ENCODE measurements at places on chromosomes 3 and 15.

- DNase-seq = no peak
Measured at GRCh38 chr15:78916088-78916487, 28.8 kb downstream of the CTSH start.

DNA sequence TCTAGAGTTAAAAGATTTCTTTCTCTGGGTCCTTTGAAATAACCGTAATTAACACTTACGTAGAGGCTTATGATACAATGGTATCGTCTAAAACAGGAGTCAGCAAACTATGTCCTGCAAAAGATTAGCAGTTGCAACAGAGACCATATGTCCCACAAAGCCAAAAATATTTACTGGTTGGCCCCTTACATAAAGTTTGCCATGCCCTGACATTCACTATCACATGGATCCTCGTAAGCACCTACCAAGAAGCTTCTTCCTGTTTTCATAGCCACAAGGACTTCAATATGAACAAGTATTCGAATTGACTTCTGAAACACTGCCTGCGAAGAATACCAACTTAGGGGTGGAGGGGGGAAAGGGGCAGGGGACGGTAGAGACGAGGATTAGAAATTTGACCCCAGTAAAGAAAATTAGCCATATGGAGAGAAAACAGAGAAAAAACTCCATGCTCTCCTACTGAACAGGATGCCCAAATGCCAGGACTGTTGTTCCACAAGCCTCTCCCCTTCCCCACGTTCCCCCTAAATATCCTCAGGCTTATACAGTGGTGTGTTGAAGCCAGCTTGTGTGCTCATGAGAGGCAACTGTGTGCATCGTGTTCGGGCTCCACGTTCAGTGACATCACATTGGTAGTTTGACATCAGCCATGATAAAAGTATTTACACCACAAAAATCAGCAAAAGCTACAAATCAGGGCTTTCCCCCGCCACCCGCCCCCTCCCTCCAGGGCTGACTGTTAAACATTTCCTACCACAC lies 144.1 kb upstream of the HES1 start:
- peak; percentile 86 for DNase-seq

GRCh38 chr15:92205255-92205739 lies 188.4 kb upstream of the ST8SIA2 start:
- no peak for DNase-seq

DNA sequence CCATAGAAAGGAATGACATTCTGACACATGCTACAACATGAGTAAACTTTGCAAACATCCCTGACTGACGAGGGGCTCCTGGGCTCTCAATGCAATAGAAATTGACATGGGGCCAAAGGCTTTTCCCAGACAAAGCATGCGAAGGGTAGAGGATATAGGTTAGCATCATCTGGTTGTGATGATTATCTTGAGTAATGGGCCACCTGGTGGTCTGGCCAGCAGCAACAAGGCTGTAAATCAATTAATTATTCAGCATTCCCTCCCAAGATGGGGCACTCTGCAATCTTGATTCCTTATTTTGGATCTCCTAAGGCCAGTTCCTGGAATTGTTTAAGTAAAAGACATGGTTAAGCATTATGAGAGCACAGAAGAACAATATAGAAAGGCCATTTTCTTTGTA lies 99.2 kb downstream of the AGBL1 start:
- no peak for DNase-seq

- peak; percentile 40 for DNase-seq
Measured at GRCh38 chr3:168847291-168847883, 751.7 kb upstream of the GOLIM4 start.

GRCh38 chr3:195441476-195441991 lies 1.3 kb downstream of the ACAP2 start:
- peak; percentile 52 for DNase-seq

GRCh38 chr3:85790445-85791030 lies 831.7 kb downstream of the CADM2 start:
- DNase-seq = no peak

DNA sequence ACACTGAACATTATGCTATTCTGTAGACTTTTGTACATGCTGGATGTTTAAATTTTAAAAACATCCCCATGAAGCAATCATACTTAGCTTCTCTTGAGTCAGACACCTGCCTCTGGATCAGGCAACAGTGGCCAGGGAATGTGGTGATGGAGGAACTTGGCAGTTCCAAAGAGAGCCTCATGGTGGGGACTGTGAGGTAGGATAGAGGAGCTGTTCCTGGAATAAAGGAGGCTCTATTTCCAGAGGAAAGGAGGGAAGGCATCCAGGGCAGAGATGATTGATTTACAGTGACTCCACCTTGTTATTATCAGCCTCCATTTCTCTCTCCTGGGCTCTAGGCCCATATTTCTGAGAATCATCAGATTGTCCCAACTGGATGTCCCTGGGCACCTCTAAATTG lies 35.0 kb upstream of the ABHD17C start:
- peak; percentile 39 for DNase-seq

- peak; percentile 86 for DNase-seq
Measured at GRCh38 chr3:105394177-105394576, 27.5 kb downstream of the ALCAM start.

GRCh38 chr3:159761369-159761768 lies 227.3 kb upstream of the IL12A start:
- DNase-seq = peak; percentile 29

DNA sequence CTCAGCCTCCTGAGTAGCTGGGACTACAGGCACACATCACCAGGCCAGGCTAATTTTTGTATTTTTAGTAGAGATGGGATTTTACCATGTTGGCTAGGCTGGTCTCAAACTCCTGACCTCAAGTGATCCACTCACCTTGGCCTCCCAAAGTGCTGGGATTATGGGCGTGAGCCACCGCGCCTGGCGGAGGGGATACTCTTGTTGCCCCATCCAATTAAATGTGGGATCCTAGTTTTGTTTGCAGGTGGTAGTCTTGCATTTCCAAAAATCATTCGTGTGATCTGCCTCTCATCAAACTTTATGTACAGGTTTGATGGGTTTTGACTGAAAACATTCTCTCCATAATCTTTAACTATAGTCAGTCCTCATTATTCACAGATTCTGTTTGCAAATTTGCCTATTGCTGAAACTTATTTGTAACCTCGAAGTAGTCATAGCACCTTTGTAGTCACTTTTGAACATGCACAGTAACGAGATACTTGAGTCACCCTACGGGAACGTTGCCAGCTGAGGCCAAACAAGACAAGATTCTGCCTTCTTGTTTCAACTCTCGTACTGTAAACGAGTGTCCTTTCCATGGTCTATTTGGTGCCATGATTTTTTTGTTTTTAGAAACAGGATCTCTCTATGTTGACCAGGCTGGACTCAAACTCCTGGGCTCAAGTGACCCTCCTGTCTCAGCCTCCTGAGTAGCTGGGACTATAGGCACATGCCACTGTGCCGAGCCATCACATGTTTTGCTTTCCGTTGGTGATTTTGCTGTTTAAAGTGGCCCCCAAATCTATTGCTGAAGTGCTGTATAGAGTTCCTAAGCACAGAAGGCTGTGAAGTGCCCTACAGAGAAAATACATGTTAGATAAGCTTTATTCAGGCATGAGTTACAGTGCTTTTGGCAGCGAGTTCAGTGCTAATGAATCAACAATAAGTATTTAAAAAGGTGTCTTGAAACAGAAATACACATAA lies 8.1 kb upstream of the MAPK6 start:
- peak; percentile 89 for DNase-seq

- DNase-seq = peak; percentile 46
Measured at GRCh38 chr15:33234020-33234461, 39.5 kb upstream of the FMN1 start.

DNA sequence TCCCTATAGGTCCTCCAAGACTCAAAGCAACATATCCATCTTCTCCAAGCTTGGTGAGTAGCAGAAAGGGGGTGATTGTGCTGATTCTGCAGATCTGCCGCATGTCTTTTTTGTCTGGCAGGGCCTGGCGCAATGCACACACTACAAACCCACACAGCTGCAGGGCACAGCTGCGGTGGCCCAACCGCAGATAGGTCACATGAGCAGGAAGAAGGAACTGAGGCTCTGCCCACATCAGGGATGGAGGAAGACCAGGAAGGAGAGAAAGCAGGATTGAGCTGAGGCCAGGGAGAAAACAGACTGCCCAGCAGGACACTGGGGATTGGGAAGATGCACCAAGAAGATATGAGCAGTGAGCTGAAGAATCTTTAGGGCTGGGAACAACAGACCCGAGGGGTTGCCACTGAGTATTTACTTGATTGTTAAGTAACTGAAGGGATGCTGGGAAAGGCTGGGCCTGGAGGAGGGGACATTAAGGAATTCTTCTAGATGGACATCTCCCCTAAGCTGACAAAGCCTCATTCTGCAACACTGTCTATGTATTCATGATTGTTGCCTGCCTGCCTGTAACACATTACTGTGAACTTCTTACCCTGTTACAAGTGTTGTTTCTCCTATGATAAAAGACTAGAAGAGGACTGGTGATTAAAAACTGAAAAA lies 126.7 kb downstream of the MYLK start:
- DNase-seq = peak; percentile 82

DNA sequence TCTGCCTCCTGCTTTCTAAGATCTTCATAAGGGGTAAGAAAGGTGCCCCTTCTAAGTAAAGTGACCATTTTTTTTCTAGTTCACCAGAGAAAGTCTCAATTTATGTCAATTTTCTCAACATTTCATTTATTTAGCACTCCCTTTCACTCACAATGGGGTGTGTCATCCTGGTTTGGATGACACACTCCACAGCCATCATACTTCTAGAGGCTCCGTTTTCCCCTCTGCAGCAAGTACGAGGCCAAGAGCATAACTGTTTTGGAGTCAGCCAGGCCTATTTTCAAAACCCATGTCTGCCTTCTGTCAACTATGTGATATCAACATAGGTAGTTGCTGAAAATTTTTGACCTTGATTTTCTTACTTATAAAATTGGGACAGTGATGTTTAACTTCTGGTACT lies 703.2 kb downstream of the NLGN1 start:
- no peak for DNase-seq

DNA sequence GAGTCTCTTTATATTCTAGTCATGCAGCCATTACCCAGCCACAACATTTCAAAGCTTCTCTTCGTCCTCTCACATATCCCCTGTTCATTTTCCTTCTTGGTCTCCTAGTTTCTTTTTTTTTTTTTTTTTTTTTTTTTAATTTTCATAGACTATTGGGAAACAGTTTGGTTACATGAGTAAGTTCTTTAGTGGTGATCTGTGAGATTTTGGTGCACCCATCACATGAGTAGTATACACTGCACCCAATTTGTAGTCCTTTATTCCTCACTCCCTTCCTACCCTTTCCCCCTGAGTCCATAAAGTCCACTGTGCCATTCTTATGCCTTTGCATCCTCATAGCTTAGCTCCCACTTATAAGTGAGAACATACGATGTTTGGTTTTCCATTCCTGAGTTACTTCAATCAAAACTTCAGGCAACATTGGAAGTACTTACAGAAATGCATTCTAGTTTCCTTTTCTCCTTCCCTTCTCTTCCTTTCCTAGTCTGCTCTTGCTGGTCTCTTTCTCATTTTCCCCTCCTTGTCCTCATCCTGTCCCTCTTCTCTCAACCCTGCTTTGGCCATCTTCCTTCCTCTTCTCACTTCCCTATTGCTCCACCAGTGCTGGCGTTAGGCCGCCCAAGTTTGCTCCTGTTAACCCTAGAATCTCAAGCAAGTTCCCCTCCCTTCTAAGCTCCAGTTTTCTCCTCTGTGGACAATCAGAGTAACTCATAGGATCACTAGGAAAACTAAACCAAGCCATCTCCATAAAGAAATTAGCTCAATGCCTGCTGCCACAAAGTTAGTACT lies 4.8 kb downstream of the ATP8B4 start:
- no peak for DNase-seq

GRCh38 chr3:139201446-139202225 lies 142.2 kb upstream of the MRPS22 start:
- no peak for DNase-seq

DNA sequence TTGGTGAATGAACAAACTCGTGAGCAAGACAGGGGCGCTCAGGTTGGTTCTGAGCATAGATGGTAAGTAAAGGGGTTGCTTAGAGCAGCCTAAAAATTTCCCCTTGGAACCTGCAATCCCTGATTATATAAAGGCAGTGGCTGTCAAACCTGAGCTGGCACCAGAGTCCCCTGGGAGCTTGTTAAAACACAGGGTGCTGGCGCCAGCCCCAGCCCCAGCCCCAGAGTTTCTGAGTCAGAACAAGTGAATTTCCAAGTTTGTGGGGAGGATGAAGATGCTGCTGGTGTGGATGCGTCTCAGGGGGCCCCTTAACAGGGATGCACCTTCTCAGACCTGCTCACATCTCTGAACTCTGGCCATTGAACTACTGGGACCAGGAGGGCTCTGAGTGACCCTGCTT lies 48.2 kb downstream of the FEM1B start:
- no peak for DNase-seq

GRCh38 chr15:49421991-49422390 lies 1.1 kb upstream of the FGF7 start:
- peak; percentile 77 for DNase-seq

DNA sequence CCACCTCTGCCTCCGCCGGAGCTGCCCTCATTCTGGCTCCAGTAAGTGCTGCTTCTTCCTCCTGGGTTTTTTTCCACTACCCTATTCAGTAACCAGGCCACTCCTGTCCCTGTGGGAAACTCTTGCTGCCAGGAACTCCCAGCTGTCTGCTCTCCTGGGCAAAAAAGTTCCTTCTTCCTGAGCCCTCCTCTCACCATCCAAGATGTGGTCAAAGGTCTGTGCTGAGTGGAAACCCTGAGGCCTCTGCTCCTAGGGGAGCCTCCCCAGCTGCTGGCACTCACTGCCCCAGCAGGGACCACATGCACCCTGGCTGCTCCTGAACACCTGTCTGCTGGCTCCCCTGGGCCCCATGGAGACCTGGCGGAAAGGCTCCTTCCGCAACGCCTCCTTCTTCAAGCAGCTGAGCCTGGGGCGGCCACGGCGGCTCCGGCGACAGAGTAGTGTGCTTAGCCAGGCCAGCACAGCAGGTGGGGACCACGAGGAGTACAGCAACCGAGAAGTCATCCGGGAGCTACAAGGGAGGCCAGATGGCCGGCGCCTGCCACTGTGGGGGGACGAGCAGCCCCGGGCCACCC lies 454 bp downstream of the C15orf62 start:
- no peak for DNase-seq

- DNase-seq = no peak
Measured at GRCh38 chr15:31163769-31164572, 62.4 kb upstream of the TRPM1 start.

- no peak for DNase-seq
Measured at GRCh38 chr15:98005659-98006058, 45.2 kb downstream of the ARRDC4 start.

GRCh38 chr3:23865595-23866396 lies 51.0 kb downstream of the NKIRAS1 start:
- DNase-seq = peak; percentile 81

GRCh38 chr3:14423963-14424362 lies 21.6 kb downstream of the SLC6A6 start:
- no peak for DNase-seq

Data from fibroblast of villous mesenchyme (primary cell).